ENCODE measurements at places on chromosomes 7 and 10.

GRCh38 chr10:89494575-89494974, 40.8 kb downstream of the SLC16A12 start:
- no peak for DNase-seq

DNA sequence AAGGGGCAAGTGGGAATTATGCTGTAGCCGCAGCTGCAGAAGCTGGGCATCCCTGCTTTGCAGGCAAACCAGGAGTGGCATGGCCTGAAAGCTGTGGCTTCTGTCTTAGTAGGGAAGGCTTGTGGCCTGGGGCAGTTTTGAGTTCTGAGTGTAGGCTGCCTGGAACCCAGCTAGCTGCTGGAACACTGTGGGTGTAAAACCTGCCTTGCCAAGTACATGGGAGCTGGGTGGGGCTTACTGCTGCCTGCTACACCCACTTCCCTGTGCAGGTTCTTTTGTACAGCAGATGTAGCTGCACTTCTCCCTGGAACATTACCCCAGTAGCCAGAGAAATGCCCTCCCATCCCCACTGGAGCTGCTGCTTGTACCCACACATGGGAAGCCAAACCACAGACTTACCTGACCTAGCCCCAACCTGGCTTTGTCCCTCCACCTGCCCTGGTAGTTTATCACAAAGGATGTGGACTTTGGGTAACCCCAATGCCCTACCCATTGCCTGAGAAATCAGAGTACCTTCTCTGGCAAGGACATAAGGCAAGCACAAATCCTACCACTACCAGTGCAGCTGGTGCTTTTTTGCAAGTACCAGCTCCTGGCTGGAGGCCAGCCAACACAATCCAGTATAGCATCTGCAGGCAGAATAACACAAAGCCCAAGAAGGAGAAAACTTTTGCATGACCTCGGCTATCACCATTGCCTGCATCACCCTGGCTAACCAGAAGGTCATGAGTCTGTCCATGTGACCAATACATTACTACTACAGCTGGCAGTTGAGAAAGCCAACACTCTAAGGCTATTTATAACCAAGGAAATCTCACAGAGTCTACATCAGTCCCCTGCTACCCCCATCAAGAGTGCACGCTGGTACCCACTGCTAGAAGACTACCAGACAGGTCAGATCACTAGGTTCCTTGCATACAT, 26.5 kb upstream of the PPP1R3A start:
- DNase-seq: no peak

DNA sequence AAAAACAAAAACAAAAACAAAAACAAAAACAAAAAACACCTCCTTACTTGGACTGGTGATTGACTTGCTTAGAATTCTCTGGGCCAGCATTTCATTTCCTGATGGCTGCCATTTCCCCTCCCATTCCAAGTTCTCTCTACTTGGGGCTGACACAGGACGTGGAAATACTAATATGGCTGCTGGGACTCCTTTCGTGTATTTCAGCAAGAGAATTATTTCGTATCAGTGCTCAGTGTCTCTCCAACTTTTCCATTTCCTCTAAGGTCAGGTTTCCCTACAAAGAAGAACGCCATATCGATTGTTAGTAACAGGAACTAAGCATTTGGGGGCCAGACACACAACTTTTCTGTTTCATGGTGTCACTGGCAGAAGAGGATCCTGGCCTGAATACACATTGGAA, 22.5 kb upstream of the VAX1 start:
- no peak for DNase-seq

DNA sequence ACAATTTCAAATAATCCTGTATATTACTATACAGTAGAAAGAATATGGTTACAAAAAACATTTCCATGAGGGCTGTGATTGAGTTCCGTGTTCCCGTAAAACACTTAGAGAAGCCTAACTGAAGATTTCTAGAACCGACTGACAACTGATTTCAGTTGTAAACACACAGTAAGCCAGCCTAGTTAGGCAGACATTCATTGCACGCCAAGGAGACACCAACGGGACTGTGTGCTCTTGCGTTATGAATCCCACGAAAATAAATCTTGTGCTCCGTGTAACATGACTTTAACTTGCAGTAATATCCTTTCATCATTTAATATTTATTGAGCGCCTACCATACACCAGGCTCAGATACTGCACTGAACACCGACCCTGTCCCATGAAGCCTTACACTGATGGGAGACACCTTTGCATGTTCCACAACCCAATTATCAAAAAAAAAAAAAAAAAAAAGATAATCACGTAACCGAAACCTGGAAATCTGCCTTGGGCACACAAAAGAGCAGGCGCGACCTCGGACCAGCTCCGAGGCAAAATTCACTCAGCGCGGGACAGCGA, 420 bp upstream of the KLHL7 start:
- DNase-seq: no peak

GRCh38 chr10:14820010-14820774, 17.6 kb downstream of the CDNF start:
- DNase-seq: peak; percentile 46

DNA sequence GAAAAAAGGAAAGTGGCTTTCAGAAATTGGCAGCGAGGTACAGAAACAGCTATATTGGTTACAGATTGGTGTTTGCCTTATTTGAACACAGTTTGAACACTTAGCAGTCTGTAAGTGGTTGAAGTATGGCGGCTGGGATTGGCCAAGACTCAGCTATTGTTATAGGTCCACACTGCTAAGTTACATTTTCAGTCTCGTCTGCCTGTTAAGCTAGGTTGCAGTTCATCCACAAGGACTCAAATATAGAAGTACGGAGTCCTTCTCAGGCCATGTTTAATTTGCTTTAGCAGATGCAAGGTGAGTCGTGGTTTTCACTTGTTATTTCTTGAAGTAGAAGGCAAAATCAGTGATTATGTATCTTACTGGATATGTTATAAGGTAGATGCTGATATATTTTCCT, 73.1 kb downstream of the STK31 start:
- DNase-seq: no peak

DNA sequence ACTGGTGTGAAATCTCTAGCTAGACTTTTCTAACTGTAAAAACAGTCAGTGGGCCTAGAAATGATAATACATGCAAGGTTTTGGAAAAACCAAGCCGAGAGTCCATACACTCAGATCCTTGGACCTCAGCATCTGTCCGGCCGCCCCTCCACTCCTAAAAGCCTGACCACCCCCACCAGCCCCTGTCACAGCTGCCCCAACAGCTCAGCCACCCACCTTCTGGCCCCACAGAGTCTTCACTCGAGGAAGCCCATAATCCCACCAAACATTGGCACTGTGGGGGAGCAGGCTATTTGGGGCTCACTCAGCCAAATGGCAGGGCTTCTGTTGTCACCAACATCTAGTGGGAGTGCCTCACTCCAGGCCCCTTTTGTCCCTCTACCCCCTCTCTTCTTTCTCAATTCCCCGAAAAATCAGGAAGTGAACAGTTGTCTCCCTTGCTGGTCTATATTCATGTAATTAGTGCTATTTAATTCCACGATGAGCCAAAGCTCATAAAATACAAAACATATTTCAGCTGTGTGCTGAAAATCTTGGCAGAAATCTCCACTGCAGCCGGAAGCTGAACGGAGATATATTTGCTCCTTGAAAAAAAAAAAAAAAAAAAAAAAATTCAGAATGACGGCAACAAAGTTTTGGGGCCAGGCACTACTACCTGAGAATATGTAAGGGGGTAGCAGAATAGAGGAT, 55.5 kb downstream of the PLXNA4 start:
- no peak for DNase-seq

- no peak for DNase-seq
Measured at GRCh38 chr10:30185916-30186315, 126.5 kb upstream of the JCAD start.

- DNase-seq: no peak
Measured at GRCh38 chr7:140297192-140297591, 101.1 kb downstream of the SLC37A3 start.

- no peak for DNase-seq
Measured at GRCh38 chr7:101506531-101506930, 122.6 kb downstream of the MYL10 start.

GRCh38 chr10:27724287-27724686, 21.3 kb downstream of the MKX start:
- no peak for DNase-seq

DNA sequence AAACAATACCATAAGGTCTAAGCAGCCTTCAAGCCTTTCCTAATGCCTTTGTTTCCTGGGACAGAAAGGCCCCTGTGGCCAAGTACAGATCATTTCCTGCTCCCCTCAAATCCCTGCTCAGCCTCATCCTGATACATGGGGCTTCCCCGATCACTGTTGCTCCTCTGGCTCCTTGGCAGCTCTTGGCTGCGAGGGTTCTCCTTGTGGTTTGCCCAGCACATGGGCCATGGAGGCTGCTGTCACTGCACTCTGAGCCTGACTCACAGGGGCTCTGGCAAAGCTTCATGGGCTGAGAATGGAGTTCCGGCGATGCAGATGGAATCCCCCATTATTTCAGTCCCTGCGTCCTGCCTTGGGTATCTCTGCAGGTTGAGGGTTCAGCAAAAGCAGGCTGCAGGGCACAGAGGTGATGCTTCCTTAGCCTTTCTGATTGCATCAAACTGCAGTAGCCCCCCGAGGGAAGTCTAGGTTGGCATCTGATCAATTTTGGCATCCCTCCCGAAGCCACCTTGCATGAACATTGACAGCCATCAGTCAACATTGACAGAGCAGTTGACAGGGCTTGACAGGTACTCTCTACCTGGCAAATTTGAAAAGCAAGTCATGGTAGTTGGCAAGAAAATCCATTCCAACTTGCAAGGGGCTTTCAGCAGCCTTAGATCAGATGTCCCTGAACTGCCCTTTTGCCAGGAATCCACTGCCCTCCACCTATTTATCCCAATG, 168.6 kb downstream of the GFRA1 start:
- no peak for DNase-seq

DNA sequence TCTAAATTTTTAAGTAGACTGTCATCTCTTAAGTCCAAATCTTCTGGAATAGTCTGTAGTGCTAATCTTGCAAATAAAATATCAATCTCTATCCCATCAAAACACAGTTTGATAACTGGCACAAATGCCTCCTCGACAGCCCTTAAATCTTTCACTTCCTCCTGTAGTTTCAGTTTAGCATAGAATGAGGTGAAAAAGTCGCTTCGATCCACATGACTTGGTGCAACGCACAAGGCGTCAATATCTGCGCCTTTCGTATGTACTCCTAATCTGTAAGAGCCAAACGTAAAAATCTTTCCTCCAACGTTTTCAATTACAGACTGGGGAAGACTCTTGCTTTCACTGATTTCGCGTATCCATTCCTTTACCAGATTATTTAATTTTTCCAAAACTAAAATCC, 603 bp downstream of the PAPOLB start:
- DNase-seq: no peak

DNA sequence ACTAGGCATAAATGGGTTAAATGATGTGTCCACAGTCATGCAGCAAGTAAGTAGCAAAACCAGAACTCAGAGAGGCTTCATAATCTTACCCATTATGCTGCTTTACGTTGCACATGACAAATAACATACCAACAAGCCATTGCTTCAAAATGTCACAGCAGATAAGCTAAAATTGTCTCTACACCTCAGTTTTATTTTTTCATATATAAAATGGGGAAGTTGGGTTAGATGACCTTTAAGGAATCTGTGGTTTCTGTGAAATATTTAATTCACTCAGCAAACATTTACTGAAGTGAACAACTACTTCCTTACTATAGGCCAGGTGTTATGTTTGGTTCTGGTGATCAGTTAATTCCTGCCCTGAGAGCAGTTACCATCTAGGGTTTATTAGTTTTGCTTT, 2.2 kb upstream of the ASCC1 start:
- no peak for DNase-seq

DNA sequence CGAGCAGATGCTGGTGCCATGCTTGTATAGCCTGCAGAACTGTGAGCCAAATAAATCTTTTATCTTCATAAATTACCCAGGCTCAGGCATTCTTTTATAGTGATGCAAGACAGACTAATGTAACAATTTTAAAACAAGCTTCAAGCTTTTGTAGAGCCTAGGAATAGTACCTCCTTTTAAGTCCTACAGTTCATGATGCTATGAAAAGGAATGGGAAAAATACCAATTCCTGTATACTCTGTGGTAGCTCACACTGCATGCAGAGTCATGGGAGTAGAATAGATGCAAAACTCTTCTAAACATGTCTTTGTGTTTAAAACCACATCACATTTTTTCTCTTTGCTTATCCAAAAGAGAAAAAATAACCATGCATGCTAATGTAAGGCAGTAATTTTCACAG, 66.6 kb upstream of the WNT16 start:
- no peak for DNase-seq

- no peak for DNase-seq
Measured at GRCh38 chr7:94253686-94254085, 141.0 kb upstream of the COL1A2 start.

GRCh38 chr7:151756076-151756731, 120.7 kb downstream of the PRKAG2 start:
- no peak for DNase-seq

GRCh38 chr10:110168601-110169481, 38.6 kb upstream of the MXI1 start:
- DNase-seq: no peak

DNA sequence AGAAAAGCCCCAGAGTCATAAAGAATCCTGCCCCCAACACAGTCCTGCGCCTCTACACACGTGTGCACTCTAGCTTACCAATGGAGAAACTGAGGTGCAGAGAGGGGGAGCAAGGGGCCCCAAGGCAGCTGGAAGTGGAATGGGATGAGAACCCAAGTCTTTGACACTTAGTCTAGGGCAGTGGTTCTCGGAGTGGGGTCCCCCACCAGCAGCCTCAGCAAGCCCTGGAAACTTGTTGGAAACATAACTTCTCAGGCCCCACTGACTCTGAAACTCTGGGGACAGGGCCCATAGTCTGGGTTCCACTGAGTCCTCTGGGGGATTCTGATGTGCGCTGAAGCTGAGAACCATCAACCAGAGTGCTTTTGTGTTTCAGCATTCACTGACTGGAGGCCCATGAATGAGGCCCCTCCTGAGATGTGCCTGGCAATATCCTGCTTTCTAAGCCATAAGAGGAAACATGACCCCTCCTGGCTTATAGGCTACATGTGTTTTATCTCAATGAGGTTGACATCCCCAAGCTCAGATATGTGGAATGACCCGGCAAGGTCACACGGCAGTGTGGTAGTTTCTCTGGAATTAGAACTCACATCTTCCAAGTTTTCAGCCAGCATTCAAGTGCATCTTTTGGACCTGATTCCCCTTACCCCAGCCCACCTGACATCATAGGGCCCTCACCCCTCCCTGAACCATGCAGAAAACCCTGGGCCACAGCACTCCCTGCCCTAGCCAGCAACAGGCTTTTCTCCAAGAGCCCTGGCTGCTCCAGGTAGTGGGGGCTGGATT, 147.3 kb upstream of the PCBD1 start:
- no peak for DNase-seq

- DNase-seq: no peak
Measured at GRCh38 chr10:69409176-69409495, 7.6 kb downstream of the TACR2 start.

- no peak for DNase-seq
Measured at GRCh38 chr10:110865186-110865808, 6.4 kb upstream of the PDCD4 start.

GRCh38 chr7:154871507-154871906, 131.4 kb downstream of the PAXIP1 start:
- DNase-seq: no peak
